ENCODE measurements at places on chromosomes 3 and 15.

DNA sequence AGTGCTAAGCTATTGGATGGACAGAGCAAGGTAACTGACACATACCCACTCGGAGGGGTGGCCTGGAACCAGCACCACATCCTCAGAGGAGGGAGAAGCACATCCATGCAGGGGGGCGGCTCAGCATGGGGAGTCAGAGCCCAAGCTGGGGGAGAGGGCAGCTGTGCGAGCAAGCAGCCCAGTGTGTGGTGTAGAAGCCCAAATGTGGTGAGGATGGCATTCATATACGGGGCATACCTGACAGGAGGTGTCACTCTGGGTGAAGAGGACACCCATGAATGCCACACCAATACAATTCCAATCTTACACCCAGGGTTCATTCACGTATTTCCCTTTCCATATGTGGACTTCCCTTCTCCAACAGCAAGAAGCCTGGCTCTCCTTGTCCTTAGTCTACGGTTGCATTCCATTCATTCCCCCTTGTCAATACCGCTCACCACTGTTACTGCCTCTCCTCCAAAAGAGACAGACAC is 58.7 kb upstream of the ACAN start:
- no peak for DNase-seq

GRCh38 chr3:57756528-57757401 is 656 bp downstream of the SLMAP start:
- DNase-seq, result peak; percentile 79

- DNase-seq, result no peak
These were observed 400.2 kb downstream of the GABRB3 start for GRCh38 chr15:26372706-26373105.

DNA sequence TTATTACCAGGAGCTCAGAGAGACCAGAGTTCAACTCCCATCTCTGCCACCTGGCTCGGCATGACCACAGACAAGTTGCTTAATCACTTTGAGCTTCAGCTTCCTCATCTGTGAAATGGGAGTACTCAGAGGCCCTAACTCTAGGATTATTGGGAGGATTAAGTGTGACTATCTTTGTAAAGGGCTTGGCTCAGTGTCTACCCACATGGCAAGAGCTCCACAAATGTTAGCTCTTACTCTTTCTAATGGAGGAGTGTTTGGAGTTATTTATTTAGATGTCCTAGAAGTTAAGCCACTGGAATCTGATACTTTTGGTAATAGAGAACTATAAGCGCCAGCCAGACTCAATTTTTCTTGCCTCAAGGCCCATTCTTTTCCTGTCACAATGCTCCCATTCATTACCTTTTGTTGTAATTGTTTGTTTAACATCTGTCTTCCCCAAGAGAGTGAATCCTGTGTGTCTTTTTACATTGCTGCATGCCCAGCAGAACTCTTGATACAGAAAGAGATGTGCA is 12.3 kb upstream of the LMCD1 start:
- DNase-seq, result no peak

DNA sequence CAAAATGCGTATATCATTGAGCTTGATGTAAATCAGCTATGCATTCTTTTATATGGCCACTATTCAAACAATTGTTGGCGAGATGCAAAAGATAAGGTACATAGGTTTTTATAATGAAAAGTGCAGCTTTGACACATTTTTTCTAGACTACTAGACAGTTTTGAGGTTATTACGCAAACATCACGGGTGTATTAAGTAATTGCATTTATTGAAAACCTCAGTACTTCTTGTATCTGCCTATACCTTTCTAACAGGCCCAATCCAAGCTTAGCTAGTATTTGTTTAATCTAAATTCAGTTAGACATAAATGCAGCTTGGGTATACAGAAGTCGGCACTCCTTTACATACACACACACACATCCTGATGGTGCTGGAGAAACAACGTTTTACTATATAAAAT is 2.7 kb downstream of the SPESP1 start:
- no peak for DNase-seq

GRCh38 chr3:13174011-13174802 is 101.0 kb upstream of the IQSEC1 start:
- DNase-seq, result no peak
